Stimulated activated CD8-positive, alpha-beta memory T cell treated with anti-CD3 and anti-CD28 coated beads, Interleukin-15, amount 100 ng/mL, for 1 hour (primary cell): ENCODE measurements at places on chromosomes 11 and 22.

DNA sequence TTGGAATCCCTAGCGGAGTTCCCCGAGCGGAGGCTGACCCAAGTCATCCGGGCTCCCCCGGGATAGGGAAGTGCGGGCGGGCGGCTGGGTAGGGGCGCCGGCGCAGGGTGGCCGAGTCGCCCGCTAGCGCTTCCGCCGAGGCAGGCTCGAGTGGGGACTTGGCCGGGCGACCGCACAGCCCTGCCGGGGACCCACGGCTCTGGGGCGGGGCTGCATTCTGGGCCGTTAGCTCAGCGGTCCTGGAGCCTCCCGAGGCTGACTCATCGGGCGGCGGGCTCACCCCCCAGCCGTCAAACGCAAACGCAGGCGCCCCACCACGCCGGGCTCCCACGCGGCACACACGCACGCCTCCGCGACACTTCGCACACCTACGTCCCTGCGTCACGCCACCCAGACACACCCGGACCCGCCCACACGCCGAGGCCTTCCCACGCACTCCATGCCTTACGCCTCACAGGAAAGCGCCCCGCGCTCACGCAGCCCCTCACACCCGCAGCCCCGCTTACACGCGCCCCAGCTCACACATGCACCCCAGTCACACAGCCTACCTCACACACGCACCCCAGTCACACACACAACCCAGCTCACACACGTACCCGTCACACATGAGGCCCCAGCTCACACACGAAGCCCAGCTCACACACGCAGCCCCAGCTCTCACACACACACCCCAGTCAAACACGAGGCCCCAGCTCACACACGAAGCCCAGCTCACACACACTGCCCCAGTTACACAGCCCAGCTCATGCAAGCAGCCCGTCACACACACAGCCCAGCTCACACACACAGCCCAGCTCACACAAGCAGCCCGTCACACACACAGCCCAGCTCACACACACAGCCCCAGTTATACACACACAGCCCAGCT is 1.2 kb downstream of the PHLDB1 start:
- DNase-seq: peak; percentile 62

GRCh38 chr11:125494974-125495725 is 915 bp downstream of the FEZ1 start:
- DNase-seq: no peak

- DNase-seq: no peak
These were observed 196.5 kb downstream of the FAM76B start for GRCh38 chr11:95593111-95593510.

GRCh38 chr22:27130906-27131305 is 473.5 kb downstream of the MIAT start:
- DNase-seq: no peak

DNA sequence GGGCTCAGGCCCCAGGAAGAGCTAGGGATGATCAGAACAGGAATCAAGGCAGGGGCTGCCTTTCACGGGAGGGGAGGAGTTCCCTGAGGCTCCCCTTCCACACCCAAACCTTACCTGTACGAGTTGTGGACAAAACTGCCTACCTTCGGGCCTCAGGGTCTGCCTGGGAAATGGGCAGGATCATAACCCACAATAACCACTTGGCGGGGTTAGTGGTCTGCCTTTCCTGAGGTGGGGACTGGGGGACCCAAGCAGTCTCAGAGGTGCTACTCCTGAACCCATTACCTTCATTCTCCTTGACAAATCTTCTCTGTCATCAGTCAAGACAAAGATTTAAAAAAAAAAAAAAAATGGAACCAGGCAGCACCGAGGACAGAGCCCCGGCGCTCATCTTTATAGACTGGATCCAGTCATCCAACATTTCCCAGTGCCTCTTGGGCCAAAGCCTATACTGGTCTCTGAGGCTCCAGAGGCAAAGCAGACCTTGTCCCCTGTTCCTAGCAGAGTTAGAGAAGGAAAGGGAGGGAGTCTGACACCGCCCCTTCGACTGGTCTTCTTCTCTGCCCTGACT is 14.2 kb downstream of the P2RY6 start:
- no peak for DNase-seq

DNA sequence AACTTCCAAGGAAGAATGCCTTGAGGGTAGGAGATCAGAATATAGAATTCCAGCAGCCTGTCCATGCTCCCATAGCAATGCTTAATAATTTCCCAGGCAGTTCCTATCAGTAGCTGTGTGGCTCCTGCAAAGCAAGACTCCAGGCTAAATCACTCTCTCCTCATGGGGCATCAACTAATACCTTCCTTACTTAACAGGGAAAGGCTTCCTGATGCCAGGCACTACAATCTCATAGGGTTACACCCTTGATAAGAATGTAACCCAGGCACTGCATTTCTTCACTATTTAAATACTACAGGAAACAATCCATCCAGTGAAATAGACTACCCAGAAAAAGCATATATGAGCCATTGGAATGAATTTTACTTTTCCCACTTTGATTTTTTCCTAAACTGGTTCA is 615.0 kb upstream of the ARHGAP42 start:
- DNase-seq: no peak

- DNase-seq: no peak
These were observed 8.4 kb downstream of the VSTM5 start for GRCh38 chr11:93842034-93842433.

GRCh38 chr11:47524291-47524874 is 28.5 kb downstream of the CELF1 start:
- DNase-seq: no peak

- no peak for DNase-seq
These were observed 152.8 kb downstream of the TBC1D22A start for GRCh38 chr22:46914916-46915894.

DNA sequence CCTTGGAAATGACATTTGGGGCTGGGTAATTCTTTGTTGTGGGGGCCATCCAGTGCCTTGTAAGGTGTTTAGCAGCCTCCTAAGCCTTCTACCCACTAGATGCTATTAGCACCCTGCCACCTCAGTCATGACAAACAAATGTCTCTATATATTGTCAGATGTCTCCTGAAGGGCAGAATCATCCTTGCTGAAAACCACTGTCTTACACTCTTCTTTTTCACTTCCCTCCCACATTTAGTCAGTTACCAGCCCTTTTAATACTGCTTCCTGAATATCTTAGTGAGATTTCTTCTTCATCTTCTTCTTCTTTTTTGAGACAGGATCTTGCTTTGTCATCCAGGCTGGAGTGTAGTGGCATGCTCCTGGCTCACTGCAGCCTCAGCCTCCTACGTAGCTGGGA is 33.1 kb downstream of the TNRC6B start:
- DNase-seq: no peak

- DNase-seq: no peak
These were observed 55.4 kb upstream of the CYP2D6 start for GRCh38 chr22:42185915-42186439.

DNA sequence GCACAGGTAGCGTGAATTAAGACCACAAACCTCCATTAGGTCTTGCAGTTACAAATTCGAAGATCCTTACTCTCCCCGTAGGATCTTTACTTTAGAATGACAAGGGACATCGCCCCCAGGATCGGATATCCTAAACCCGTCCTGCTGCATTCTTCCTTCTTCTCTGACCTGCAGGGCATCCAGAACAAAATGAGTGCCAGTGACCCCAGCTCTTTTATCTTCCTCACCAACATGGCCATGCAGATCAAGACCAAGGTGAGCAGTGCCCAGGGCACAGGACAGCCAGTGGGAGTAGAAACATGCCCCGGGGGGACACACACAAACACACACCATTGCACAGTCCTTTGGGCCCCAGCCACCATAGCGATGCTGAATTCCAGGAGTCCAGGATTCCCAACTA is 42.6 kb upstream of the MPEG1 start:
- no peak for DNase-seq

GRCh38 chr11:64916040-64916774 is 802 bp downstream of the ATG2A start:
- DNase-seq: no peak

GRCh38 chr11:32088117-32088941 is 2.5 kb upstream of the RCN1 start:
- no peak for DNase-seq

GRCh38 chr11:75191330-75191717 is 40.4 kb downstream of the SLCO2B1 start:
- DNase-seq: no peak

- no peak for DNase-seq
These were observed 10.7 kb downstream of the FAM118A start for GRCh38 chr22:45320357-45320976.

- no peak for DNase-seq
These were observed 11.2 kb upstream of the RAB3IL1 start for GRCh38 chr11:61928606-61929005.

DNA sequence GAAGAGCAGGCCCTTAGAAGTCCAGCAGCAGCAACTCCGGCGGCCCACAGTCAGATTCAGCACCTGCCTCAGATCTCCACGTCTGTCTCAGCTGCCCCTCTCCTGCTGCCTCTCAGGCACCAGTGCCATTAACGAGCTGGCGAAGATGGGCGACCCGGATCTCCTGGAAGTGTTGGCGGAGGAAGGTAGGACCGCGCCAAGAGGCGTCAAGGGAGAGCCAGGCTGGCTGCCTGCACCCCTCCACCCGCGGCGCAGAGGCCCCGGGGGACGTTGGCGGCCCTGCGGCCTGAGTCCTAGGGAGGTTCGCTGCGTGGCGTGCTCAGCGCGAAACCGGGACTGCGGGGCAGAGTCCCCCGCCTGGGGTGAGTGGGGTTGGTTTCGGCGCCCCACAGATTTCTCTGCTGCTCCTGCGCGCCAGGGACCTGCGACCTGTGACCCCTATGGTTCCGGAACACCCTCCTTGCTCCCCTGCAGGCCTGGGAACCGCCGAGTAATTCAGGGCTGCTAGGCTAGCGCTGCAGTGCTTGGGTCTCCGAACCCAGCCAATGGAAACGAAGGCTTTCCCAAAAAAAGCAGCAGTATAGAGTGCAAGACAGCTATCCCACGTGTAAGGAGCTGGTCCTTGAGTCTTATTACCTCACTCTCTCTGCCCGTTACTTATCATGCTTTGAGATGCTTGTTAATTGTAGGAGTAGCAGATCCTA is 615 bp downstream of the ANO5 start:
- no peak for DNase-seq

GRCh38 chr22:28904211-28904896 is 21.0 kb downstream of the ZNRF3 start:
- DNase-seq: no peak

GRCh38 chr22:30000566-30000965 is 79.7 kb upstream of the HORMAD2 start:
- DNase-seq: no peak

- no peak for DNase-seq
These were observed 48.4 kb upstream of the POU2AF1 start for GRCh38 chr11:111427471-111427912.

DNA sequence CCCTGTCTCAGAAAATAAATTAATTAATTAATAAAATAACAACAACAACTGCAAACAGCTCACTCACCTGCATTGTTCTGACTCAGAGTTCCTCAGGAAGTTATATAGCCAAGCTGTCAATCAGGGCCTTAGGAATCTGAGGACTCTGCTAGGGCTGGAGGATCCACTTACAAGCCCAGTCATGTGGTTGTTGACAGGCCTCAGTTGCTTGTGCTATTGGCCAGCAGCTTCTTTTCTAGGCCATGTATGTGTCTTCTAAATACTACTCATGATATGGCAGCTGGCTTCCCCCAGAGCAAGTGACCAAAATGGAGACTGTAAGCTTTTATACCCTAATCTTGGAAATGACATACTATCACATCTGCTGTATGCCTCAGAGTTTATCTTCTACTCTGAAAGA is 20.8 kb upstream of the ATP5MG start:
- DNase-seq: no peak

- DNase-seq: no peak
These were observed 23.8 kb downstream of the IGHMBP2 start for GRCh38 chr11:68927280-68928135.

GRCh38 chr22:25100948-25101347 is 98.7 kb upstream of the CRYBB3 start:
- no peak for DNase-seq

DNA sequence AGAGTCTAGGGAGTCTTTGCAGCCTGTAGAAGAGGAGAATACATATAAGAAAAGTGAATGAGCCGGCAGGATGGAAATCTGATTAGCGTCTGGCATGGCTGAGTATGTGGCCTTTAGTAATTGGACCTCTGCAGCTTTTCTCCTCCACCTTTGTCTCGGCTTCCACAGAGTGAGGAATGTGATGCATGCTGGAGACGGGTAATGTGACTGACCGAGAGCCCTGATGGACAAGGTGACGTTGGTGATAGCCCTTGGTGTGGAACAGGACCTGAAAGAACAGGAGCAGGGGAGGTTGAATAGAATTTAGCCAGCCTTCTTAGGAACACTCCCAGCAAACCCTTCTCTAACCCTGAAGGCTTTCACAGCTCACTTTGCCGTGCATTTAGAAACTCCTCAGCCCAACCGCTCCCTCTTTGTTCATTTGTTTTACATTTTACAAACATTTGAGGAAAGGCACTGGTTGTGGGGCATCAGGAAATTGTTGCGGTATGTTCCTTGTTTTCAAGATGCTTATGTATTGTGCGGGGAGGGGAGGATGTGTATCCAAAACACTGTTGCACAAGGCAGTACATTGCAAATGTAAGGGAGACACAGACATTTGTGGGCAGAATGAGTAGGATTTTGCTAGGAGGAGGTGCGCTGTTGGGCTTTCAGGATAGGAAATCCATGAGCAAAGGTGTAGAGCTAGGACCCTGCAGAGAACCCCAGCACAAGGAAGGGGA is 6.9 kb downstream of the GTPBP1 start:
- DNase-seq: no peak

GRCh38 chr22:37896181-37896592 is 9.9 kb upstream of the MICALL1 start:
- DNase-seq: no peak

DNA sequence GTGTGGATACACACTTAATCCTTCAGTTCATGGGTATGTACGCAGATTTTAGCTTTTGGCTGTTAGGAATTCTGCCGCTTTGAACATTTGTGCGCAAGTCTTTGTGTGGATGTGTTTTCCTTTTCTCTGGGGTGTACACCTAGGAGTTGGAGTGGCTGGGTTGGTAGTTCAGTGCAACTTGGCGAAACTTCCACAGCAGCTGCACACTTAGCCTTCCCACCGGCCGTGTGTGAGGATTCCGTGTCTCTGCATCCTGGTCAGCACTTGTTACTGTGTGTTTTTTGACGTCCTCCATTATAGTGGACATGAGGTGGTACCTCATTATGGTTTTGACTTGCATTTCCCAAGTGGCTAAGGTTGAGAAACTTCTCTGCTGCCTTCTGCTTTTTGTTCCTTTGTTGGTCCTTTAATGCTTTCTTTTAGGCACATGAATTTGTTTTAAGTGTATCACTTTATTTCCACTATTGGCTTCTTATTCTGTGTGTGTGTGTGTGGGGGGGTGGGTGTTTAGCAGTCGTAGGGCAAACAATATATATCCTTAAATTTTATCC is 72.1 kb upstream of the SLC25A18 start:
- no peak for DNase-seq

GRCh38 chr22:17847360-17848078 is 73.2 kb upstream of the BID start:
- DNase-seq: no peak

DNA sequence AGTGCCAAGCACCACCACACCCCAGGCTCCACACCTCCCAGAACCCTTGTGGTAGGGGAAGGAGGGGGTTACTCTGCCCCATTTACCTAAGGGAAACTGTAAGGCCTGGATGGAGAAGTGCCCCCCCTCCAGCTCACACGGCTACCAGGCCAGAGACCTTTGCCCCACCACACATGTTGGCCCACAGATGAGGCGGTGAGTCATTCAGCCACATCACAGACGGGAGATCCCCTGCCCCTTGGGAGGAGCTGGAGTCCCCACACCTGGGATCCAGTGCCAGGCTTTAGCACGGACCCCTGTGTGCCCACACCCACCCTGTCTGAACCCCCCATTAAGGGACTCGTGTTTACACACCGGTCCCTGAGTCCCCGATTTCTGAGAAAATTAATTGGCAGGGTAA is 24.9 kb downstream of the CDKN1C start:
- no peak for DNase-seq
